ENCODE measurements at places on chromosomes 1 and 21.

DNA sequence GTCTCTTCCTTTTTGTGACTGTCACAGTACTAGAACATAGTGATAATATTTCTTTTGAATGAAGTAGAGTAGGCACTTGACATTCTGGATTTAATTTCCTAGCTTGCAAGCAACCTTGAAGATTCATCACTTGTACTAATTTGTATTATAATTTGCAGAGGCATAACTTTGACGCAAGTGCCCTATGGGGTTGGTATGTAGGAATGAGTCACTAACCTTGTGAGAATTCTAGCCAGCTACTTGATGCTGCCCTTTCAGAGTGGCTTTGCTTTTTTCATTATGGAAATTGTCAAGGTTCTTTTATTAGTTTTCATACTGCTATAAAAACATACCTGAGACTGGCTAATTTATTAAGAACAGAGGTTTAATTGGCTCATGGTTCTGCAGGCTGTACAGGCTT lies 13.7 kb upstream of the DPH5 start:
- DNase-seq = no peak

- DNase-seq = no peak
Observed at GRCh38 chr1:180923021-180923841, 10.5 kb downstream of the KIAA1614 start.

DNA sequence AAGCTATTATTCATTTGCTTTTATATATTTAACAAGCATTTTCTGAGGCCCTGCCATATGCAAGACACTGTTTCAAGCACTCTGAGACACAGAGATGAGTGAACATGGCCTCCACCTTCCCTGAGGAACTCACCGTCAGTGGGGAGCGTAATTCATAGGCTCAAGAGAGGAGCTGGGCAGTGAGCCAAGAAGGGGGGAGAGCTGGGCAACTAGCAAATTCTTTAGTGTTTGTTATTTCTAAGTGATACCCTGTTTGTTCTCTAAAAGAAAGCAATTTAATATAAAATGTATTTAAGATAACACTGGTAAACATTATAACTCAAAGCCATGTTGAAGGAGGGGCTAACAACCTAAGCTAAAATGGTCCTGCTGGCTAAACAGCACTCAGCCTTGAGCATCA lies 119.2 kb upstream of the NGF start:
- no peak for DNase-seq

DNA sequence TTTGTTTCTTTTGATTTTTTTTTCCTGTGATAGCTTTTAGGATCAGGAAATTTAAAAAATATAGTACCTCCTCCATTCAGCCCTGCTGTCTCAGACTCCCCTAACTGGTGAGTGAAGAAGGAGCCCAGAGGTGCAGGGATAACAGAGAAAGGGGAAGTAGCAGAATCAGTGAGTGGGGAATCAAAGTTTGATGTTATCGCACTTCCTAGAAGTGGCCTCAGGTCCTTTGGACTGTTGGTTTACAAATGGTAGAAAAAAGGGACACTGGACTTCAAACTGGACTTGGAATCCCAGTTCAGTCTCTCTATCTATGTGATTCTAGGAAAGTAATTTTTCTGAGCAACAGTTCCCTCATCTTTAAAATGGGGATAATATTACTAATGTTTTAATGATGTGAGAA lies 99.5 kb downstream of the FGGY start:
- DNase-seq = no peak
